ENCODE measurements at places on chromosomes 1 and 21.
A peak's percentile ranks its signal among the peaks of the same experiment; 100 is the strongest.

DNA sequence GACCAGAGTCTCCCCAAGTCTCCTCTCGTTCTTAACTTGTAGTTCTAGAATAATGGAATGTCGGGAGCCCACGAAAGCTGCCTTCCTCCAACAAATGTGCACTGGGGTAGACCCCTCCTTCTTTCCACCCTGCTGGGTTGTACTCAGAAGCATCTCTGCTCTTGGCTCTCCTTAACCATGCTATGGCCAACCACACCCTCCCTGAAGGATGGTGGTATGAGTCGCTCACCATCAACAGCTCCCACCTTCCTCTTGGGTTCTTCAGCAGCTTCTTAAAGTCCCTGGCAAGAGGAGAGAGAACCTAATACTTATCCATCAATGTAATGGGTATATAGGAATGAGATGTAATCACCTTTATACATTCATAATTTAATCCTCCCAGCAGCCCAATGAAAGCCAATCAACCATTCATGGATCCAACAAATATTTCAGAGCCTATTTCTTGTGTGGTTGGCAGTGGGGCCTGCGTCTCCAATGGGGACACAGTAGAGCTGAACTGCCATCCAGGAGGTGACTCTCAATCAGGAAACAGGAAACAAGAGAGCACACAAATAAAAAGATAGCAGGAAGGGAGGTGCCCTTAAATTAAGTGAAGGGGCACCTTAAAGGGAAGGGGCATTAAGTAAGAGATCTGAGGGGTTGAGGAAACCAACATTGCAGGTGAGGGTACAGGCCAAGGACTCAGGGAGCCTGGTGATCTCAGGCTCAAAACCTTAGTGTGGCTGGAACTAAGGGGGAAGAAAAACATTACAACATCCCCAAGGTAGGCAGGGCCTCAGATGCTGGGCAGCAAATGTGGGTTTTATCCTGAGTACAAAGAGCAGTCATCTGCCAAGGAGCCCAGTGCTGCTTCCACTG lies 64.4 kb upstream of the ETS2 start:
- DNase-seq, result no peak

DNA sequence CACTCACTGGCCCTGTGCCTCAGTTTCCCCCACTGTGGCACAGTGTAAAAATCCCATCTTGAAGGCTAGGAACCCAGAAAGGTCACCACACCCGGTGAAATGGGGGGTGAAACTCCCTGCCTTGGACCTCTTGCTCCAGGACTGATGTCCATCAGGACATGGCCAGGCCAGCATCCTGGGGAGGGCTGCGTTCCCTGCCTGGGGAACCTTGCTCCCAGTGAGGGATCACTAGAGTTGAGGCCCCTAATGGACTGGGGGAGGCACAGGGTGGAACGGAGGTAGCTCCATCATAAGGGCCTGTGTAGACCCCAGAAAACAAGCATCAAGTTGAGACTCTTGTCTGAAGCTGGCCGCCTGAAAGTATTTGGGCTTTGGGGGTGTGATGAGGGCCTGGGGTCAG lies 10.4 kb upstream of the ZNF670 start:
- no peak for DNase-seq

GRCh38 chr1:22053017-22053860 lies 730 bp downstream of the CDC42 start:
- no peak for DNase-seq

- no peak for DNase-seq
Observed at GRCh38 chr21:26597031-26597430, 23.9 kb upstream of the CYYR1 start.

- no peak for DNase-seq
Observed at GRCh38 chr1:241950390-241950789, 7.2 kb upstream of the BECN2 start.

DNA sequence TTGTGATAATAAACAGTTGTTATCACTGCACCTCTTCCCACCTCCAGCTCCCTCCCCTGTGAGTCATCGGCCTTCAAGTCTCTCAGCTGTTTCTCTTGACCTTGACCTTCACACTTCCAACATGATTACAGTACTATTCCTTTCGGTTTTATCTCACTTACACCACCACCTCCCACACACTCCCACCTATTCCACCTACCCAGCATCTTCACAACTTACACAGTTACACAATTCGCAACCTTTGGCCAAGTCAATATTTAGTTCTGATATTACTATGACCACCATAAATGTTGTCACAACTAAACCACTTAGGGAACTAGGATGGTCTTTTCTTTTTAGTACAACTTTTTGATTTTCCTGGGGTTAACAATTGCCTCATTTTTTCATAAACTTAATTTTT lies 60.2 kb downstream of the RIPK4 start:
- DNase-seq, result no peak

GRCh38 chr1:22142315-22143064 lies 407 bp downstream of the WNT4 start:
- no peak for DNase-seq

DNA sequence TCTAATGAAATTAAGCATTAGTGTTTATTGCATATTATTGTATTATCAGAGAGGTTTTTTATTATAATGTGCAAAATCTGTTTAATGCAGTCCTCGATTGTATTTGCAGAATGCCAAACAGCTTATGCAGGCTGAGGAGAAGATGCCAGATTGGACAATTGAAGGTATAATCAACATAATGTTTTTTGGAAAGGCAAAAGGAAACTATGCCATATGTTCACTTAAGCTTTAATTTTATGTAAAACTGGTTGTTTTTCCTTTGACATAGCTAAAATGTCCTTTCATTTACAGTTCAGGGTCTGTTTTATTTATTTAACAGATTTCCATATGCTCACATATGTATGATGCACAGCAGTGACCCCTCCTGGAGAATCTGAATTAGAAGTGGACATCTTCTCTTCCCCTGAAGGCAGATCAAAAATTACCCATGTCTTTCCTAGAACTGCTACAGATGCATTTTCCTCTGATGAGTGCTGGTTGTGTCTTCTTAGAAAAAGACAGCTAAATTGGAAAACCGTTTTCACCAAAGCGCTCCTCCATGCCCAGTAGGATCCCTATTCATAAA lies 143.5 kb upstream of the USH2A start:
- DNase-seq, result no peak

DNA sequence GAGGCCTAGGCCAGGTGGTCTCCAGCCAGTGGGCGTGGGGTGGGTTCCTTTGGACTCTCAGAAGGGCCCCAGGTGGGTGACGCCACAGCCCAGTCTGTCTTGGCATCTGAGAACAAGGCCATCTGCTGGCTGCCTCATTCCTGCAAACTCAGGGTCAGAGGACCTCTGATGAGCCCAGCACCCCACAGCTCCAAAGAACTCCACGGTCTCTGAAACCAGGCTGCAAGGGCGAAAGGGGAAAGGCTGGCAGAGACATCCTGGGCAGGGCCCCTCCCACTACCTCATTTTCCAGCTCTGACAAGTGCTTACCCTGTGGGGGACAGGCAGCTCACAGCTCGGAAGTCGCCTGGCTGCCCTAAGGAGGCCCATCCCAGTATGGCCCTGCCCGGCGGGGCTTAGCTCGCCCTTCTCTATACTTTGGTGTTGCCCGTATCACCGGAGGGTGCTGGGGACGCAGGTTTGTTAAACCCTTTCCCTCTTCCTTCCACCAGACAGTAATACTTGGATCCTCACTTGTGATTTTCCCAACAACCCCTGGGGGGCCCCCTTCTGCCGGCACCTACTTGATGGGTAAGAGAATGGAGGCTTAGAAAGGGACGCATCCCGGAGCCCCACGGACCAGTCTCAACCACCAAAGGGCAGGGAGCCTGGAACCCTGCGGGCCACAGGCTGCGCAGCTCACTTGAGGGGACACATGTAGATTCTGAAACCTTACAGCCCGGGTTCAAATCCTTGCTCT lies 10.9 kb upstream of the EDN2 start:
- no peak for DNase-seq

GRCh38 chr1:216223486-216223885 lies 199.8 kb downstream of the USH2A start:
- DNase-seq, result no peak

- no peak for DNase-seq
Observed at GRCh38 chr1:66623812-66624211, 89.9 kb downstream of the SGIP1 start.

- DNase-seq, result no peak
Observed at GRCh38 chr1:25586181-25586588, 30.4 kb upstream of the MAN1C1 start.

DNA sequence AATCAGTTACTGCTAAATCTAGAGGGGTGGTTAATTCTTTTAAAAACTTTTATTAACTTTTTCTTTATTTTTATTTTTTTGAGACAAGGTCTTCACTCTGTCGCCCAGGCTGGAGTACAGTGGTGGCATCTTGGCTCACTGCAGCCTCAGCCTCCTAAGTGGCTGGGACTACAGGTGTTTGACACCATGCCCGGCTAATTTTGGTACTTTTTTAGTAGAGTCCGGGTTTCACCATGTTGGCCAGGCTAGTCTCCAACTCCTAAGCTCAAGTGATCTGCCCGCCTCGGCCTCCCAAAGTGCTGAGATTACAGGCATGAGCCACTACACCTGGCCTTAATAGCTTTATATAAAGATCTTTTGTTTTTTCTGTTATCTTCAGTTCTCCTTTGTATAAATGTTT lies 11.9 kb downstream of the ZYG11B start:
- DNase-seq, result no peak

GRCh38 chr1:3051270-3052268 lies 17.4 kb upstream of the PRDM16 start:
- no peak for DNase-seq

DNA sequence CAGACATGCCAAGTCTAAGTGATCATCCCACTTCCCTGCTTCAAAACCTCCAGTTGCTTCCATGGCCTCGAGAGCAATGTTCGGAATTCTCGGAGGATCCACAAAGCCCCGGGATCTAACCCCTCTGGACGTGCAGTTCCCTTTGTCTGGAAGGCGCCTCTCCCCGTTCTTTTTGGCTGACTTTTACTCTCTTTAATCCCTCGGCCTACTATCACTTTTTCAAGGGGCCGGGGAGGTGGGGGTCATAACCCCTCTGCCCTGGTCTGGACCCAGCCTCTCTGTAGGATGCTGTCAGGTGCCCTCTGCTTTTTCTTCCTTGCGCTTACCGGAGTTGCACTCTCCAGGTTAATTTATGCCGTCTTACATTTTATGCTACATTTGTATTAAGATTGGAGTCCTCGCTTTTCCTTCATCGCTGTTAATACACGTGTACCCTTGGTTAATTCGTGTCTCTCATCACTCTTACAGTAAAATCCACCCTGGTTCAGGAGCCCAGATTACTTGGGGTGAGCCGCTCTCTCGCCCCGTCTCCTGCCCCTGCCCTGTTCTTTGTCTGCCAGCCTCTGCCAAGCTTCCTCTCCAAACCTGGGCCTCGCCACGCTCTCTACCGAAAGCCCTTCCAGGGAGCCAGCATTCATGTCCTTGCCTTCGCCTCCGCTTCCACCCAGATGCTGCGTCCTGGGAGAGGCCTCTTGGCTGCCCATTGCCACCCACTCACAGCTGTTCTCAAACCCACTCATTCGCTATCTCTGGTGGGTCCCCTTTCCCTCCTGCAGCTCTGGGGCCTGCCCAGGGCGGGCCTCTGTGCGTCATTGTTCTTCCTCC lies 448.6 kb downstream of the CAMTA1 start:
- no peak for DNase-seq

GRCh38 chr1:46596846-46597245 lies 7.2 kb downstream of the MKNK1 start:
- DNase-seq, result no peak

- no peak for DNase-seq
Observed at GRCh38 chr1:54951810-54952226, 28.6 kb upstream of the TMEM61 start.

- no peak for DNase-seq
Observed at GRCh38 chr1:175600721-175601440, 142.5 kb downstream of the TNR start.

- no peak for DNase-seq
Observed at GRCh38 chr1:117655220-117655577, 49.4 kb downstream of the TENT5C start.

- no peak for DNase-seq
Observed at GRCh38 chr1:46822248-46822826, 23.5 kb downstream of the CYP4B1 start.

DNA sequence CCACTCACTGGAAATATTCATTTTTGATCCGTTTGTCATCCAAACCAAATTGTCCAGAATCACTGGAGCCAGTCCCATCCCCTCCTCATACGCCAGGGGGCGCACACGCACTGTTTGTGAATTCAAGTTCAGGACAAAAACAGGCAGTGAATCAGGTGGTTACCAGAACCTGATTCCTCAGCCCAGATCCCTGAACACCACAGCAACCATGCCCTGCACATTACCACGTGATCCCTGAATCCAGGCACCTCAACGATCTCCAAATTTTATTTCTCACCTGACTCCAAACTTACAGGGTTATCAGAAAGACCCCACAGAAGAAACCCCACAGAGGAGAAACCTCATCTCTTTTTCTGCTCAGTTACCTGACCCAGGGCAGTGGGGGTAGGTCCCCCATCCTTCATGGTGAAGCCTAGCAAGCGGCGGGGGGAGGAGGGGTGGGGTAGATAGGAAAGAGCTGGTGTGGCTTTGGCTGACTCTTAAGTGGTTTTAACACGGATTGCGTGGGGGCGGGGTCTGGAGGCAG lies 1.4 kb upstream of the PTPRF start:
- DNase-seq, result peak; percentile 78

GRCh38 chr1:226985839-226986463 lies 45.9 kb downstream of the COQ8A start:
- no peak for DNase-seq

DNA sequence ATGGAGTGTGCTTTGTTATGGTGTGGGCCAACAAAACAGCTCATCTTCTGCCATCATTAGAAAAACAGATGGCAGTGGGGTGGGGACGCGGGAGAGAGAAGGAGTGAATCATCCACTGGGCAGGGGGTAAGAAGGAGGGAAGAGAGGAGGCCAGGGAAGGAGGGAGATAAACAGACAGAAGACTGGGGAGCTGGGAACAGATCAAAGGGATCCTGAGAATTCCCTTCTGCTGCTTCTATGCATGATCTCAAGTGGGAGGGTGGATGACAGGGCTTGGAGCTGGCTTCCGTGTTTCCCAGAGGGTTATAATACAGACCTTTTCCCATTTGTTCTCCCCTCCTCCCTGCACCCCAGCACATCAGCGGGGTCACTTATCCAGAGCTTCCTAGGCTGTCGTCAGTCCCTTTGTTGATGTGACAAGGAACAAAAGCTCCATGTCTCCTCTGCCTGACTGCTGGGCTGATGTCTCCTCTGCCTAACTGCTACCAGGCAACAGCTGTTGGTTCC lies 338.6 kb downstream of the PAPPA2 start:
- no peak for DNase-seq
